NCI-H2107 (cell line): ENCODE measurements at places on chromosomes 6 and 20.

GRCh38 chr6:143629104-143630080, 48.4 kb upstream of the PHACTR2 start:
- DNase-seq = no peak

DNA sequence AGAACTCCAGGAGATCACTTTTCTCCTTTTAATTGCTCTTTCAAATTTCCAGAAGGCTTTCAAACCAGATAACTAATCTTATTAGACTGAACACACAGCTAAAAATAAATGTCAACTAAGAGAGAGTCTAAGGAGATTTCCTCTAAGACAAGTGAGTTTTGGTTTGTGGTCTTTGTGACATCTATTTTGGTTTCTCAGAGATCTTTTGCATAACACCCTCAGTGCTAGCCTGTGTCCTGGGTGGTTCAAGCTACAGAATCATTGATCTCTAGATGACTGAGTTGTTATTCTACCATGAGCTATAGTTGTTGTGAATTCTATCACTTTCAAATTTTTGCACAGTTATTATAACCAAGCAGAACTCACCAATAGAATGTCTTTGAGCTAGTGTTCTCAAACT, 49.1 kb upstream of the PLCB4 start:
- DNase-seq = no peak

- DNase-seq = no peak
Measured at GRCh38 chr20:19114410-19114809, 98.0 kb upstream of the SLC24A3 start.

- DNase-seq = peak; percentile 19
Measured at GRCh38 chr6:15062516-15063252, 183.2 kb upstream of the JARID2 start.

GRCh38 chr6:1463275-1463674, 73.9 kb downstream of the FOXF2 start:
- no peak for DNase-seq

- no peak for DNase-seq
Measured at GRCh38 chr20:46970937-46971630, 76.4 kb downstream of the EYA2 start.

GRCh38 chr6:150409576-150410066, 40.8 kb downstream of the IYD start:
- peak; percentile 7 for DNase-seq

GRCh38 chr6:142332393-142333098, 30.7 kb downstream of the ADGRG6 start:
- DNase-seq = no peak

- no peak for DNase-seq
Measured at GRCh38 chr6:802701-803100, 109.8 kb upstream of the EXOC2 start.

DNA sequence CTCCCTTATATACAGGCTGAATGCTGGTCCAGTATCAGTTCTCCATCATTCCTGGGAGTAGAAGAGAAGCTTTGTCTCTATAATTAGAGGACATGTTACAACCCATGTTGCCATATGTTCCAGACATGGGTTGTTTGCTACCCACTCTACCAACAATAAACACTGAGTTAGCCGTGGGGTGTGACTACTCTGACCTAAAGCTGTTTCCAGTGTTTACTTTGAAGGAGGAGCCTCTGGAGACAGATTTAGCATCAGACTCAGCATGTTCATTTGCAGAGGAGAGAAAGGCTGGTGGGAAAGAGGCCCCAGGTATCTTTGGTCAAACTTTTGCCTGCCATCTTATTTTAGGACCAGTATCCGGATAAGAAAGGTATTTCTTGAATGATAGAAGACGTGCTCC, 157.9 kb upstream of the SNX9 start:
- DNase-seq = no peak

GRCh38 chr6:147941143-147941542, 401.5 kb upstream of the SASH1 start:
- DNase-seq = no peak

DNA sequence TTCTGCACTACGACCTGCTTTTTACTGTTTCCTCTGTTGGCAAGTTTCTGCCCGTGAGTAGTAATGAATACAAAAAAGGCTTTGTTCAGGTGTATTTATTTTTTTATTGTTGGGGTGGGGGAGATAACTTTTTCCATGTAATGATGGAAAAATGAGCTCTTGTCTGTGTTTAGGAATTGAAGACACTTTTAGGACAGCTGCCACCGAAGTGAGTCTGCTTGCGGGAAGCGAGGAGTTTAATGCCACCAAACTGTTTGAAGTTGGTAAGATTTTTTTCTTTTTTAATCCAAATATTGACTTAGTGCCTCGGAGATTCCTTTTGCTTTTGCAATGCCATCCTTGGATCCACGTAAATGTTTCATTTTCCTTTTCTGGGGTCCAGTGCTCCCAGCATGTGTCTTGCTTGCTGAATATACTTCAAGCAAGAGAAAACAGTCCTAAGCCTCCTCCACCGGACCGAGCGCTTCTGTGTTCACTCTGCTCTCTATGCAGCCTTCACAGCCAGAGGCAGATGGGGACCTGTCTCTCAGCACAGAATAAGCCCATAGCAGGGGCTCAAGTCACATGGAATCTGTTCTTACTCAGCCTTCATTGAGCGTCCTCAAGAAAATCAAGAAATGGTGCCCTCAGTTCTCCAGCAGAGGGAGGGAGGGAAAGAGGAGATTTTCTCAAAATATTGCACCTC, 71.3 kb downstream of the ISM1 start:
- DNase-seq = no peak

DNA sequence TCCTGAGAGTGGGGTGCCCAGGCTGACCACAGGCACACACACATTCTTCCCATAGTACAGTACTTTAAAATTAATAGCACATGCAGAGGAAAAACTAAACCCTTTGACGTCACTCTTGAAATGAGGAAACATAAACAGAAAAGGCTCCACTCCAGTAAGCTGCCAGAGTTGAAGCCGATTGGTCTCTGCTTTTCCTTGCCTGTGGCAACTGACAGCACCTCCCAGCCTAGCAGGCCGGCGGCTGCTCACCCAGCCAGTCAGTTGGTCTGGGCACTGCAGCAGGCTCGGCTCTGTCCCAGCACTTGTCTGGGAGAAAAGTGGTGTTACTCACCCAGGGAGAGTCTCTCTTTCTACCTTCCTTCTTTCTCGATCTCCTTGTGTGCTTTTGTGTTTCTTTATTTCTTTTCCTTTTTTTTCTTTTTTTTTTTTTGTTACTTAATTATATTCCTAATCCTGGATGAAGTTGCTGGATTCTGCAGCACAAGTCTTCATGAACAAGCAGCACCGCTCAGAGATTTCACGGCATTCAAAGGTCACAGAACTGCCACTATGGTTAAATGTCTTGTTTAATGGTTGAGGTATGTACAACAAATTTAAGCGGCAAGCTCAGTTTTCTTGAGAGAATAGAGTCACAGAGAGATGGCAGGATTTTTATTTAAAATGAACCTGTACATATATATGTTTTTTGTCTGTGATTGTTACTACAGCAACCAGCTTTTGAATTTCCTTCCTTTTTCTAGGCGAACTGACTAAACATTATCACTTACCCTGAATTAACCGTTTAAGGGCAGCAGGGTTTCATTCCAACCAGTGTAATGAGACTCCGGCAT, at the start of gene PDE7B:
Gene PDE7B (plus strand): TSS at position 260 of the 830 bp plus-strand sequence.
- no peak for DNase-seq

DNA sequence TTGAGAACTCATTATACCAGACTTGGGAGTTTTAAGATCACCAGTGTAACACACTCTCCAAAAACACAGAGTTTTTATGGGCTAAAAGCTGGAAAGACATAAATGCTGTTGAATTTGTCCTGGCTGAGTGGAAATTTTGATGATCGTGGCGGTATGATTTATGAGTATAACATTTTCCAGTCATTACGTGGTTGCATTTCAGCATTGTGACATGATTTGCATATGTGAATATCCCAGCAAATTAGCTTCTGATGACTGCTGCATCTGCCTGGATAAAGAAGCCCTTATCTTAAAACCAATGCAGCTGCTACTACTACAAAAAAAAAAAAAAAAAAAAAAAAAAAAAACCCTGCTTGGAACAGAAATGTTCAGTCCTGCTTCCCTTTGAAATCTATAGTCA, 850.9 kb downstream of the TFAP2A start:
- DNase-seq = no peak

DNA sequence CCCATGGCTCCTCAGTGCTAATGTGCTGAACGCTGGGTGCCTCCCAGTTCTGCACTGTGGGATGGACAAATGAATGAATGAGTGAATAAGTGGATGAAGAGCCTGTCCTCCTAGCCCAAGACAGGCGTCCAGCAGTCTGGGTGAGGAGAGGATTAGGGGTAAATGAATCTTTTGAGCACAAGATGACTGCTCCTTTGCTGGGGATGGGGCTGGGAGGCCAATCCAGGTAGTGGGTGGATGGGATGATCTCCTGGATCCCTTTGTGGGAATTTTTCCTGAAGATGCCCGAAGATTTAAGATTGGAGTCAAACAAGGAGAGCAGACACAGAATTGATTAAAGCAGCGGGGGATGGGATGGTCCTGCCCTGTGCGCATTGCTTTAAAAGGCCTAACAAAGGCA, 65.3 kb upstream of the MLN start:
- no peak for DNase-seq

DNA sequence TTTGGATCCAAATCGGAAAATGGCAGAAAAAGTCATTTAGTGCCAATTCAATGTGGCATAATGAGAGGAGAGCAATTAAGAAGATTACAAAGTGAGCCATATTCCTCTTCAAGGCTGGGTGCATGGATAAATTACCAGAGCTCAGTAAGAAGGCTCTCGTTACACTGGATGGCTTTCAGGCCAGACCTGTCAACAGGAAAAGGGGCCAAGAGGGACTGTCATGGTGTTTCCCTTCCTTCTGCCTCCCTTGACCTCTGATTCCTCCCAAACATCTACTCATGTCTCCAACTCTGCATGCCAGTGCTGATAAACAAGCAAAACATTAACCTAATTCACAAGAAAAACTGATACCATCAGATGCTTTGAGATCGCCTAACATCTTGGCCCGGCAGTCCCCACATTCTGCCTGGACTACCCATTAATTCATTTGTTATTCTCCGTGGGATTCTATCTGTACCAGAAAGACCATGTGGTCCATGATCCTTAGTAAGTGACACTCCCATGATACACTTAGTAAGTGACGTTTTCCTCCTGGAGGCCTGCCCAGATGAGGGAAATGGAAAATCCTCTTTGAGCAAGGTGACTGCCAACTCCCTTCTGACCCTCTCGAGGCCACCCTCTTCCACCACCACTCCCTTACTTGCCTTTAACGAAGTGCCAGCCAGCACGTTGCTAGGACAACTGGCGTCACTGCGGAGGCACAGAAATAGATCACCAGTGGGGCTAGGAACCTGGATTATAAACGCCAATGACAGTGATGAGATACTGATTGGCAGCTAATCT, 239.2 kb downstream of the GMPR start:
- DNase-seq = no peak

- DNase-seq = no peak
Measured at GRCh38 chr20:41650231-41650948, 32.2 kb upstream of the CHD6 start.

DNA sequence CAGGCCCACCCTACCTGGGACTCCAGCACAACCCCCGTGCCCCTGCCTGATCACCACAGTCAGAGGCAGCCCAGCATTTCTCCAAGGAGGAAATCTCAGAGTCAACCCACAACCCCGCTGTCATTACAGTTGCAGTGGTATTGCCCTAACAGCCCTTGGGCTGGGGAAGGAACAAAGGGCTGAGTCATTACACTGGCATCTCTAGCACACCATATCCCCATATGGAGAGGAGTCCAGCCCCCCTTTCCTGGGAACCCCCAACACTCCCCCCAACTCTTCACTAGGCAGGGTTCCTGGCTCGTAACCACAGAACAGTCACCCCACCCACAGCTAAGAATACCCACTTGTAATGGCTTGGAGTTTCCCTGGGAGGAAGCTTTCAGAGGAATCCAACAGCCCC, 149.4 kb upstream of the OGFRL1 start:
- no peak for DNase-seq

GRCh38 chr6:140480852-140481251, 1106.4 kb upstream of the CITED2 start:
- no peak for DNase-seq

DNA sequence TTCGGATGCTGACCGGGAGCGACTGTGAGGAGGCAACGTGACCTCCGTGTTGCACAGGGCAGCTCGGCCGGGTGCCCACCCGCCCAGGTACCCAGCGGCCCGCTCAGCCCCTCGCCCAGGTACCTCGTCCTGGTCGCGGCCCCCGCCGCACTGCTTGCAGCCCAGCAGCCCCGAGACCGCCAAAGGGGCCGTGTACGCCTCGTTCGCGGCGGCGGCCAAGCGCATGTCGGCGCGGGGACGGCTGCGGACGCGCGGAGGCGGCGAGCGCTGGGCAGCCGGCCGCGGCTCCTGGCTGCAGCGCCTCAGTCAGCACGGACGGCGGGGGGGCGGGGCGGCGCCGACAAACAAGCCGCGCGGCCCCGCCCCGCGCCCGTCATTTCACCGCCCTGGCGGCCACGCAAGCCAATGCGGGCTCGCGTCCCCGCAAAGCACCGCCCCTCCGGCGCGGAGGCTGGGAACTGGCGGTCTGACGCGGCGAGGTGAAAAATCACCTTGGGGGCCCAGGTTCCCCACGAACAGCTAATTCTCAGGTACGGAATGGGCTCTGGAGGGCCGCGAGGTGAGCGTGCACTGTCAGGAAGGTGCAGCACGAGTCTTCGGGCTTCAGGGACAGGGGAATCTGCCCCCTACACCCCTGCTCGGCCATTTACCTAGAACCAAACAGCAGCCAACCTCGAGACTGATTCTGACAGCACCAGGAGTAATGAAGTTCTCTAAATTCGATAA, 85.2 kb downstream of the SESN1 start:
- DNase-seq = peak; percentile 87

DNA sequence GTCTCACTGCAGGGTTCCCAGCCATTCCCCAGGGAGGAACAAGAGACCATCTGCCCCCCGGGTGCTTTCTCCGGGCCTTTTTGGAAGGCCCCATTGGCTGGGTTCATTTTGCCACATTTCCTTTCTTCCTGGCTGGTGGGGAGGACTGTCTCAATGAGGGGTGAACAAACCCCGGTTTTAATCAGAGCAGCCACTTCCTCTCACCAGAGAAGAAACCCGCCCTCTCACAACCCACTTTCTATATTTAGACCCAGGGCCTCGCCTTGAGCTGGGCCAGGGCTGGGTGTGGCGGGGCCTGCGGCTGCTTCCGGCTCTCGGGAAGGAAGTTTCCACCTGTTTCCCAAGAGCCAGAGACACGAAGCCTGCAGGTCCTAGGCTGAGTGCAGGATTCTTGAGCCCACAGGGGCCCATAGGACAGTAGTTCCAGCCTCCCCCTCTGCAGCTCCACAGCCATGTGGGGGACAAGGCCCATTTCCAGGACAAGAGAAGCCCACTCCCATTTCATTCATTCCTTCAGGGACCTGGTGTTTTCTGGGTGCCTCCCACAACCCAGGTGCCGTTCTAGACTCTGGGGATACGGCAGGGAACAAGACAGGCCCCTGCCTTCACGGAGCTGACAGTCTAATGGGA, 41.8 kb downstream of the RBM38 start:
- DNase-seq = no peak

GRCh38 chr20:58700823-58701222, 8.2 kb downstream of the NPEPL1 start:
- no peak for DNase-seq
